ENCODE measurements at places on chromosomes 1 and 21. TPM values are rescaled to one million over a fixed set of nuclear protein-coding genes. Genes with fewer than 3 reads are reported as not detected.
A peak's percentile ranks its signal among the peaks of the same experiment; 100 is the strongest.

GRCh38 chr1:147723691-147724323 is 36.6 kb downstream of the GJA5 start:
- DNase-seq, result no peak

Gene TNFAIP8L2
- 45.9 TPM for total RNA-seq

GRCh38 chr1:62395291-62395690 is 41.6 kb upstream of the USP1 start:
- DNase-seq, result no peak

- no peak for DNase-seq
Observed at GRCh38 chr1:173050865-173051264, at the start of gene TNFSF18. TSS of gene TNFSF18 (minus strand) at chr1:173050941. CDS start at chr1:173050896, 45 bp downstream.

DNA sequence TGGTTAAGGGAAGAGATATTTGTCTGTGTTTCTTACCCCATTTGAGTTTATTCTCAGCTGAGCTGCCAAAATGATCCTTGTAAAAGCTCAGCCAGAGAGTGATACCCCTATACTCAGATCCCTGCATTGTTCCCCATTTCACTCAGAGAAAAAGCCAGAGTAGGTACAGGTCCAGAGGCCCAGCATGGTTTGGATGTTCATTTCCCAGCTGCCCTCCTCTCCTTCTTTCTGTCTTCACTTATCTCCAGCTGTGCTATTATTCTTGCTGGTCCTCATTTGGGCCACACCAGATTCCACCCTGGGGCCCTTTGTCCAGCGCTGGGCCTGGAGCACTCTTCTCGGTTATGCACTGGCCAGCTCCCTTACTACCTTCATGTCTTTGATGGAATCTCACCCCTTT is 187.7 kb downstream of the CHRM3 start:
- DNase-seq, result no peak

GRCh38 chr1:215425138-215425537 is 142.0 kb upstream of the KCTD3 start:
- no peak for DNase-seq

Gene PPP1R8
- total RNA-seq, result 40.8 TPM

GRCh38 chr1:43851561-43852338 is 81.9 kb upstream of the ARTN start:
- DNase-seq, result no peak

Gene PGLYRP3
- total RNA-seq, result not detected

Gene TP73
- not detected for total RNA-seq

Gene ANGPTL7
- not detected for total RNA-seq

GRCh38 chr1:34166625-34167361 is 1.8 kb upstream of the CSMD2 start:
- DNase-seq, result no peak

GRCh38 chr1:57966751-57967406 is 543.0 kb upstream of the DAB1 start:
- DNase-seq, result no peak

GRCh38 chr1:185603158-185603557 is 131.0 kb upstream of the HMCN1 start:
- DNase-seq, result no peak

Gene OR2T4
- total RNA-seq, result not detected

DNA sequence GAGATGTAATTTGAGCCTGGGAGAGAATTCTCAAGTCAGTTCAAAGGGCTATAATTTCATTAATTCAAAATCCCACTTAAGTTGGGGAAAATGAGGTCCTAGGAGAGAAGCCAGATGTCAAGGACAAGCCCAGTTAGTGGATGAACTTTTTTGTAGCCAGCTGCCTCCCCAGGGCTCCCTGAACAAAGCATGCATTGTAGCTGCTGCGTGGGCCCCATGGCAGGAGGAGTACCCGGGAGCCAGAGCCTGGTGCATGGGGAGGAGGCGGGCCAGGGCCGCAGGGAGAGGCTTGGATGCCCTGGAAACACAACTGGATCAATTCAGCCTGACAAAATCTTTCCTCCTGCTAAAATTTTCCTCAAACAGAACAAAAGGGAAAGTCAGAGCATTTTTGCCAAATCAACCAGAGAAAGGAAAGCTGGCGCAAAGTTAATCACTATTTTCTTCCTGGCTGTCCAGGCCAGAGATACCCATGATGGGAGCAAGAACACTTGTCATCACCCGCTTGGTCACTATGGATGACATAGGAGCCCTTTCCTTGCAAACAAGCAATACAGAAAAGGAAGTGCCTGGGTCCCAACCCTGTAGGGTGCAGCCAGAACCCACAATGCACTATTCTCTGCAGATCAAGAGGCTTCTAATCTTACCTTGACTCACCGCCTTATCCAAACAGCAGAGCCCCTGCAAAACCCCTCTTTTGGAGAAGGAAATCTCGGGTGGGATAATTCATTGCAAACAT is 248.1 kb upstream of the RAB4A start:
- DNase-seq, result no peak

DNA sequence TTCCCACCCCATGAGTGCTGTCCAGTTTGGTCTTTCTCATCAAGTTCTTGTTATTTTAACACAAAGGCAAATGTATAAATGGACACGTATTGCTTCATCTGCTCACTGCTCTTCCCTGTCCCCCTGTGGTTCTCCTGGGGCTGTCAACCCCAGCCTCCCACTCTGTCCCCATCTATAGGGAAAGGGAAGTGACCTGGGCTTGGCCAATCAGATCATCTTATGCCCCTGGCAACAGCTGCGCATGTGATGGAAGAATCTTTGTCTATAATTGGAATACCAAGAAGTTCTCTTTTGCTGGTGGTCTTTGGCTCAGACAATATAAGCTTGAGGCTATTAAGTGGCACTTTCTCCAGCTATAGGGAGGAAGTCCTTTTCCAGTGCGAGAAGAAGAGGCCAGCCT is 4.7 kb upstream of the CCSAP start:
- no peak for DNase-seq

Gene TFF1
- total RNA-seq, result not detected

DNA sequence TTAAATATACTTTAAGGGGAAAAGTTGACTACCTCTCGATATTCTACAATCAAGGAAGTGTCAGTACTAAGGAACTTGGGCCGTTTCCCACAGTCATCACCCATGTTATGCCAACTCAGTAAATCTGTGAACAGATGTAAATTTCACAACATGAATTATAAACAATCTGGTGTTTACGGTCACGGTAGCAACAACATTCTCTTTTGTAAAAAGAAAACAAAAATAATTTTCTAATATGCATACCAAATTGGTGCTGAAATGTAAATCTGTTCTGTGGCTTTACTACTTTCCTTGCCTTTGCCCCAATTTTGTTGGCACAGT is 1.2 kb downstream of the SH3GLB1 start:
- peak; percentile 8 for DNase-seq

- no peak for DNase-seq
Observed at GRCh38 chr1:83626603-83627002, 372.3 kb downstream of the TTLL7 start.
